K562 (cell line): ENCODE measurements at places on chromosomes 6 and 20.

- DNase-seq: peak; percentile 96
Measured at GRCh38 chr6:34888874-34889555, at the start of gene ANKS1A. Gene ANKS1A, plus strand, starts transcription at chr6:34889255. Its CDS starts 148 bp downstream, at chr6:34889403.

GRCh38 chr20:57514273-57514751, 10.6 kb downstream of the CTCFL start:
- peak; percentile 41 for DNase-seq

DNA sequence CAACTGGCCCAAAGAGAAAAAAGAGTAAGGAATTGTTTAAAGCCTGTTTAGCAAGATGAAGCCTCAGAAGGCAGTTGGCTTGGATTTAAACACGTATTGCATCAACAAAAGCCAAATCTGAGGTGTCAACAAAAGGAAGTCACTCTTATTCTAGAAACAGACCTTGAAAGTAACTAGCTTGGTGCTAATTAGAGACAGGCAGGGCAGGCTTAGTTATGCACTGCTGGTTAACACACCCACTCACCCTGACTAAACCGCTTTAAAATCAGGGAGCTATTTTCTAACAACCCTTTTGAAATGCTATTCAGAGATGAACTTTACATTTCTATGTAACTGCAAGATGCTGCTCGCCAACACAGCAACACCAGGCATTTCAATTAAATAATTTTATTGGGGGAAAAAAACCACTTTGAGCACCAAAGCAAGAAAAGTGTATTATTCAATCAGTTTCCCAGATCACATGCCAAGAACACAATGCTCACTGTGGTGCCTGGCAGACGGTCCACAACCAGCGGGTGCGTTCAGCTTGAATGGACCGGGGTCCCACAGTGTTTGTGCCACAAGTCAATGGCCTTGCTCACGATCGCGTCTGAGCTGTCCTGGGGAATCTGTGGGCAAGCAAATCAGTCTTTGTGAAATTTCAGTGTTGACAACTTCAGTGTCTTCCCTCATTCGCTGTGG, 23.6 kb downstream of the TBC1D7 start:
- DNase-seq: no peak

GRCh38 chr6:63883597-63883996, 248.0 kb downstream of the PHF3 start:
- no peak for DNase-seq

GRCh38 chr20:36645353-36645752, 643 bp downstream of the SLA2 start:
- DNase-seq: no peak

DNA sequence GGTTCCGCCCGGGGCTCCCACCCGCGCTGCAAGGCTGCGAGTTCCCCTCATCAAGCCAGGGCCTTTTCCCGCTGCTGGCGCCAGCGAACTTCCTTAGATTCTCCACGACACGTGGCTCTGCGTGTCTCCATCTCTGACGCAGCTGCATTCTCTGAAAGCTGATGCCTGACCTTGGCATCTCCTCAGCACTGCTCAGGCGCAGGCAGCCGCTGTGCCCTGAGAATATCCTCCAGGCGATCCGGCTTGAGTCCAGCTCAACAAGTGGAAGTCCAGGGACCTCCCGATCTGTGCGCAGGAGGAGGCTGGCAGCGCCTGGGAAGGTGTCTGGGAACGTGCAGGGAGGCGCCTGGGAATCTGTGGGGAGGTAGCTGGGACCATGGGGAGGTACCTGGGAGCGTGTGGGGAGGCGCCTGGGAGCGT, 171.2 kb upstream of the THBS2 start:
- no peak for DNase-seq

DNA sequence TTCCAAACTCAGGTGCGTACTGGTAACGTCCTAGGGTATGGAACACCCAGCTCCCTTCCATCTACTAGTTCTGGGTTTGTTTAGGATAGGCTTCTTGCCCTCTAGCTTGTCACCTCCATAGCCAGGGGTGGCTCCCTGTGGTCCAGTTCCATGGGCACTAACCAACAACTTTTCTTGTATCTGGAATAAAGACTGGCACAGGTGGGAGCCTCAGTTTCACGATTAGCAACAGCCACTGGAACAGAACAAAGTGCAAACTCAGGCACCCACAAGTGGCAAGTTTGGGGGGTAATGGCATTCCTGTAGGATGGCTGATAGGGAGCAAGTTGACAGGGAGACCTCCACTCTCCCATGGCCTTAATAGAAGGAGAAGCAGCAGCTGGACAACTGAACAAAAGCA, 5.6 kb upstream of the APMAP start:
- DNase-seq: no peak

DNA sequence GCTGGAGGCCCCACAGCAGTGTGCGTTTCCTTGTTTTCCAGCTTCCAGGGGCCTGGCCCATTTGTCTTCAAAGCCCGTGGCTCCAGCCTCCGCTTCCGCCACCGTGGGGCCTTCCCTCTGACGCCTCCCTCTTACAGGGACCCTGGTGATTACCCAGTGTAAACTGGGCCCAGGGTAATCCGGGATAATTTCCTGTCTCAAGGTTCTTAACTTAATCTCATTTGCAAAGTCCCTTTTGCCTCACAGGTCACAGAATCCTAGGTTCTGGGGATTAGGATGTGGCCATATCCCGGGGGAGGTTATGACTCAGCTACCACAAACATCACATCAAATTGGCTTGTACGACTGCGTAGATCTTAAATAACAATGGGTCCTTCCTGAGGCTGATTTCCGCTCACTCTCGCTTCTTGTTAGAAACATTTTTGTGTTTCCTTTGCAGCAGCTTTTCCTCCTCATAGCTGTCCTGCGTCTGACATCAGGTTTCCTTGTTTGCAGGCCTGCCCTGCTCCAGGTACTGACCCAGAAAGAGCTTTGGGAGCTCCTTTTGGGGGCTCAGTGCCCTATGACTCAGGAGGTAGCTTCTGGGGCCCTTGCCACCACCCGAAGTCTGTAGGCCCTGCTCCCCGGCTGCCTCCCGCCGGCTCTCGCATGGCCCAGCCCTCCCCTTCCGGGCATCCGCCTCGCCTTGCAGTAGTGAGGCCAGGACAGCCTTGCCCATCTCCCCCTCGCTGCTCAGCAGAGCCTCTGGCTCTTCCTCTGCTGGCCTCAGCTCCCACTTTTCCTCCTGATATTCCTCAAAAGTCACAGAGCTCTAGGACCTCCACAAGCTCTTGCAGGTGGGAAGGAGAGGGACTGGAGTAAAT, 100.5 kb downstream of the ERMARD start:
- no peak for DNase-seq

DNA sequence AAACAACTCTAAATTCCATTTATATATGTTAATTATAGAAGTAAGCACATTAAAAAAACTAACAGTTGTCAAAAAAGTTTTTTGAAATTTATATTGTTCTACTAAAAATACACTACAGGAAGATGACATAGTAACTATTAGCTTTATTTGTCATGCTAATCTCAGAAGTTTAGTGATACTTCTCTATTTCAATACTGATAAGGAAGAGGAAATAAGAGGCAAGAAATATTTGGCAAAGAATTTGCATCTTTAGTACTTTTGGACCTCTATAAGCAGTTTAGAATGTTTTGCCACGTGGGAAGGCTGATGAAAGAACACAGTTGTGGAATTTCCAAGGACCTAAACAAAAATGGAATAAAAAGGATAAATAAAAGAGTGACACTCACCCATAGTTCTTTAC, 12.6 kb downstream of the IFNGR1 start:
- DNase-seq: no peak

GRCh38 chr6:131754088-131754487, 43.3 kb upstream of the CTAGE9 start:
- no peak for DNase-seq

DNA sequence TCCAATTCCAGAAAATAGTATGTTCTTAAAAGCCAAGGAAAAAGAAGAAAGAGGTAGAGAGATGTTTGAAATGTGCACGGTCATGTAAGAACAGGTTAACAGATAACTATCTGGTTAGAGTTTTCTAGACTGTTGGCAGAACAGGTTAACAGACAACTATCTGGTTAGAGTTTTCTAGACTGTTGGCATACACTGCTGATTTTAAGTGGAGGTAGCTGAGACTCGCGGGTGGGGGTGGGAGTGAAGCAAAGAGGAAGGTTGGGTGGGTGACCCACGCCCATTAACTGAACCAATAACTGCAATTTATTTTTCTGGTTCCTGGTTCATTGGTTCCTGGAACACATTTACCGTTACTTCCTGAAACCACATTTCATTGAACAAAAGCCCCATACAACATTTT, 157.5 kb downstream of the ELOVL4 start:
- DNase-seq: no peak

DNA sequence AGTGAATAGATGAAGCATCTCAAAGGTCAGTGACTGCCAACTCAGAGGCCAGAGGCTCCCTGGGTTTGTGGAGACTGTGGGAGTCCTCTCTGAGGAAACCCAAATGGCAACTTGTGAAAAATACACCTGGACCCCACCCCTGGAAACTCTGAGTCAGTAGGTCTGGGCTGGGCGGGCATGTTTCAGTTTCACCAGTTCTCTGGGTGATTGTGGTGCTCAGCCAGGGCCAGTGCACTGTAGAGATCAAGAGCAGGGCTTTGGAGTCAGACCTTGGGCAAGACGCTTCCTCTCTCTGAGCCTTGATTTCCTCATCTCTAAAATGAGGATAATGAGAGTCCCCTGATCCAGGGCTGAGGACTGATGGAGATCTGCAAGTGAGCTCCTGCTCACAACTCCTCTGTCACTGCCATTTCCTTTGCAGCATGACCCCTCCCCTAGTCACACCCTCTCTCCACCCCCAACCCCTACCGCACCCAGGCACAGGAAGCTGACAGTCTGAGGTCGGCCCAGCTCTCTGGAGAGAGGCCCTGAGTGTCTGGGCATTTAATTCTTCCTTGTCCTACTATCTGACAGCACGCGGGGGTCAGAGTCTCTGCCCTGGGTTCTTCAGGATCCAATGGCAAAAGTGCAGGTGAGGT, 5.1 kb downstream of the DEF6 start:
- peak; percentile 85 for DNase-seq

GRCh38 chr6:84028350-84028749, 5.2 kb upstream of the MRAP2 start:
- no peak for DNase-seq

GRCh38 chr6:26362836-26363220, 2.2 kb upstream of the BTN3A2 start:
- no peak for DNase-seq

DNA sequence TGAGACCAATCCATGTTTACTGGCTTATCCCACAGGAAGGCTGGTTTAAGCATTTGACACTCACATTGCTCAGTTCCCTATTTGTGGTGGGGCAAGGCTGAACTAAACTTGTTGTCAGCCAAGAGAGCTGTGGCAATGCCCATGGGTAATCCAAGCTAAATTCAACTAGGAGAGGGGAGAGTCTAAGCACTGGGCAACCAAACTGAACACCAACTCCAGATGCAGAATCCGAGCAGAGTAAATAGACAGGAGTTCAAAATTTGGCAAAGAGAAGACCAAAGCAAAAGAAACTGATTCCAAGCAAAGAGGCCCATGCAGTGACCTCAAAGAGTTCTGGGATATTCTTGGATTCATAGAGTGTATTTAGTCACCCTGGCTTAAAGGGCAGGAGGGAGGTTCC, 106.5 kb upstream of the NT5E start:
- no peak for DNase-seq

DNA sequence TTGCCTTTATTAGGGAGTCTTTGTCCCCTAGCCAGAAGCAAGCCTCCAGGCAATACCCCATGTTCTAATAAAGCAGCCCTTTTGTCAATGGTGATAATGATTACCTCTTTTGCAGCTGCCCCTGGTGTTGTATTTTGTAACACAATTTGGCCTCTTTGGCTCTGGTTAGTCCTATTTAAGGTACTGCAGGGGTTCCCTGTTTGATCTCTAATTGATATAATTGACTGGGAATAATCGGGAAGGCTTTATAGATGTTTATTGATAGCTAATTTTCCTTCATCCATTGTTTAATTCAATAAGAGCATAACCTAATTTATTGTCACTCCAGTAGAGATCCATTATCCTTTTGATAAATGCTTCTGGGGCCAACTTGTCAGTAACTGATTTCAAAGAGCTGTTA, 537.2 kb downstream of the PKHD1 start:
- no peak for DNase-seq

- no peak for DNase-seq
Measured at GRCh38 chr6:41371992-41372831, 36.8 kb downstream of the NCR2 start.

- DNase-seq: peak; percentile 6
Measured at GRCh38 chr6:24228681-24229255, 102.8 kb downstream of the NRSN1 start.

DNA sequence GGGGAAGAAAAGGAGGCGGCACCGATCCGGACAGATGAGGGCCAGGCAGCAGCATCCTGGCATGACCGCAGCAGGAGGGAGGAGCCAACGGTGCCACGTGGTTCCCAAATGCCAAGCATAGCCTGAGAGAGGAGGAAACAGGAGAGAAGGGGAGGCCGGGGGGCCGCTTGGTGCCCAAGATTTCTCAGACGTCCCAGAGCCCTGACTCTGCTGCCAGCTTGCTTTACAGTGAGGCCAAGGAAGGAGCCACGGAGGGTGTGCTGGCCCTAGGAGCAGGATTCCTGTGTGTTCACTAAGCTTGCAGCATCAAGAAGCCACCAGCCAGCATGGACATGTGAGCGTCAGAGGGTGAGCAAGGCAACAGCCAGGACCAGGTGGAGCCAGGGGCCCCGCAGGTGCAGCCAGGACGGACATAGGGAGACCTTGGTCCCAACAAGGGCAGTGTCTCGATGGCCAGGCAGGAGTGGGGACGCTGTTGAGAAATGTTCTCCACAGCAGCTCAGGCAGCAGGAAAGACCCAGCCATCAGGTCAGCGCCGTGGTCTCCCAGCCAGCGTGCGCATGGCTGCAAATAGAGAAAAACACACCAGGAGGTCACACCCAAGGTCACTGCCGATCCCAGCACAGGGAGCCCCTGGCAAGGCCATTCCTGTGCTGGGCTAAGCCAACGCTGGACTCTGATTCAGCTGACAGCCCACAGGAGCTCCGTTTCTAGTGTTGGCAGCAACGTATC, 143.7 kb downstream of the DLL1 start:
- DNase-seq: no peak

DNA sequence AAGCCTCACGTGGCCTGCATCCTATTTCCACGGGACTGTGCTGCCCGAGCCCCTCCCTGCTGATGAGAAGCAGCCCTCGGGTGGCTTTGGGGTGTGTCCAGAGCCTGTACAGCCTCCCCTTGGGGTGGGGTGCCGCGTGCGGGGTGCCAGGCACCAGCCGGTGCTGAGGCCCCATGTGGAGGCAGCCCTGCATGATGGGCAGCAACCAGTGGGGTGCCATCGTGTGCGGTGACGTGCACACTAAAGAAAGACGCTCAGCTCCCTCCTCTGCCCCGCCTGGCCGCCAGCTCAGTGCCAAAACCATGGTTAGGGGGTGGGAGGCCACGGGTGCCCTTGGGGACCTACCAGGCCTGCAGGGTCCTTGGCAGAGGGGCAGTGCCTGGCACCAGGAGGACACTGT, 26.2 kb downstream of the NTSR1 start:
- no peak for DNase-seq

GRCh38 chr6:34340906-34341480, 51.5 kb downstream of the NUDT3 start:
- no peak for DNase-seq

- no peak for DNase-seq
Measured at GRCh38 chr20:63877755-63878470, 12.8 kb downstream of the TPD52L2 start.
